Lung (tissue), 17 donors: ENCODE measurements at places on chromosomes 13 and 19.
A peak's percentile ranks its signal among the peaks of the same experiment; 100 is the strongest.

GRCh38 chr13:112616586-112617362 is 28.8 kb upstream of the TUBGCP3 start:
- peak; percentile 29 for DNase-seq

- peak; percentile 91 for DNase-seq
Observed at GRCh38 chr19:54464630-54465425, 1.2 kb upstream of the LENG9 start.

DNA sequence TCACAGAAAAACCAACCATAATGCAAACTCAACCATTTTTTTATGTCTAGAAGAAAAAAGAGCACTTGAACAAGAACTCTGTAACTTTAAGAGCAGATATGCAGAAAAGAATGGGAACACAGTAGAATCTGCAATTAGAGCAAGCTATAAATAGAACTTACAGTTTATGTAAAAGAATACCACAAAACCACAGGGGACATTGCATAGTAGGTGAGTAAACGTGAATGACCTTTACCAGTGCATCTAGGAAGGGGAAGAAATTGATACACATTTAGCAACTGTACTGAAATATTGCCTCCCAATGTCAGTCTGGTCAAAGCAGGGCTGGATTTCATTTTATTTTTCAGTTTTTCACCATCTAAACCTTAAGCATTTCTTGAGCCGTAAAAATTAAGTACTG is 242.2 kb upstream of the EDNRB start:
- DNase-seq: no peak

- DNase-seq: no peak
Observed at GRCh38 chr19:3813473-3814392, 27.6 kb upstream of the MATK start.

- DNase-seq: no peak
Observed at GRCh38 chr13:44302233-44302632, 71.4 kb upstream of the SERP2 start.

- no peak for DNase-seq
Observed at GRCh38 chr19:29715701-29716581, 880 bp upstream of the C19orf12 start.

DNA sequence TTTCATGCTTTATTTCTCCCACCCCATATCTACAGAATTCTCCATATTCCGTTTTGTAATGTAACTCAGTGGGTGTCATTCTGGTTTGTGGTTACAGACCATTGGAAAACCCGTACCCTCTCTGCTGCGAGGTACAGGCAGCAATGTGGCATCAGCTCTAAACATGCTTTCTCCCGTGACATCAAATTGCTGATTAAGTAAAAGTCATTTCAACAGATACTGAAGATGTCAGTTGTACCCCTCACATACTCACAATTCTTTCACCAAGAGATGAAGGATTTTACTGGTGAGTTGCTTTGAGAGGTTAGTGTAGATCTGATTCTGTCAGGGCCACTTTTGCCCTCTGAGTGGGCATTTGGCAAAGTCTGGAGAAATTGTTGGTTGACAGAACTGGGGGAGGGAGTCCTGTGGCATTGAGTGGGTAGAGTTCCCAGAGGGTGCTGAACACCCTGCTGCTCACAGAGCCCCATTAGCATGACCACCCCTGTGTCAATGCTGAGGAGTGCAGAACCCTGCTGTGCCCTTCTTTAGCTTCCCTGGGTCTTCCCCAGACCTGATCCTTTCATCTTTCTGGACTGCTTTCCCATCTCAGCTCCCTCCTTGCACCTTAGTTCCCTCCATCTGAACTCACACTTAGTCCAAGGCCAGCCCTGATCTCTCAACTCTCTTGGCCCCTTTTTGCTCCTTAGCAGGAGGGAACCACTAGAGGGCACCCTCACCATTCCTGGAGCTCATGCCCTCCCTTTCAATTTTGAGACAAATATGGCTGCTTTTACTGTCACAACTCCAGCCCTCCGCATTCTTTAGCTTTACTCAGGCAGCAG is 39.9 kb upstream of the CEACAM8 start:
- peak; percentile 14 for DNase-seq

DNA sequence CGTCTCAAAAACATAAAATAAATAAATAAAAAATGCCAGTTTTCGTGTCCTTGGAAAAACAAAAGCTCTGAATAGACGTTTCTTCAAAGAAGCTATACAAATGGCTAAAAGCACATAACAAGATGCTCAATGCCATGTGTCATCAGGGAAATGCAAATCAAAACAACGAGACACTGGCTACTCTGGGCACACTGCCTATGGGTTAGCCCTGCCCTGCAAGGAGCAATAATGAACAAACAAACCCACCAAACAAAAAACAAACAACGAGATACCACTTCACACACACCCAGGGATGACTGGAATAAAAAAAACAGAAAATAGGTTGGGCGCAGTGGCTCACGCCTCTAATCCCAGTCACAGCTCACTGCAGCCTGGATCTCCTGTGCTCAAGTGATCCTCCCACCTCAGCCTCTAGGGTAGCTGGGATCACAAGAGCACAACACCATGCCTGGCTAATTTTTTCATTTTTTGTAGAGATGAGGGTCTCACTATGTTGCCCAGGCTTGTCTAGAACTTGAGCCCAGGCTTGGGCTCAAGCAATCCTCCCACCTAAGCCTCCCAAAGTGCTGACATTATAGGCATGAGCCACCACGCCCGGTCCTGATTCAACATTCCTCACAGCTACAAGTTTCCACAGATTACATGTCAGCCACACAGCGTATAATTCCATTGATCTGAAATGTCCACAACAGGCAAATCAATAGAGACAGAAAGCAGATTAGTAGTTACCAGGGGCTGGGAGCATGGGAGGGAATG is 15.5 kb upstream of the ISYNA1 start:
- no peak for DNase-seq

DNA sequence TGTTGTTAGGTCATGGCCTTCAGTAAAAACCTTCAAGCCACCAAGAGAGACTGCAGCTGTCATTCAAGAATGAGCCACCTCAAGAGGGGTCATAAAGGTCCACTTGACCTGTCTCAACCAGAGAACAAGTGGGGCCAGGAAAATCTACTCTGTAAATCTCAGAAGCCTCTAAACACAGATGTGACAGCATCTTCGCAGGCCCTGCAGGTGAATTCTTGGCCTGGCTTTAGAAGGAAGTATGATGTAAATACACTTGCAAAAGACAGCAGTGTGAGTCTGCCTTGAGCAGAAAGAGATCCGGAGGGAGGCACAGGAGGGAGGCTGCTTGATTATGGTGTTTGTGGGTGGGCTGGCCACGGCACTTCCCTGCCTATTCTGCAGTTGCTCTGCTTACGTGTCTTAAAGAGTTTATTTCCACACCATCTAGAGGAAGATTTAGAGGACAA is 1082.9 kb downstream of the UQCRFS1 start:
- no peak for DNase-seq

DNA sequence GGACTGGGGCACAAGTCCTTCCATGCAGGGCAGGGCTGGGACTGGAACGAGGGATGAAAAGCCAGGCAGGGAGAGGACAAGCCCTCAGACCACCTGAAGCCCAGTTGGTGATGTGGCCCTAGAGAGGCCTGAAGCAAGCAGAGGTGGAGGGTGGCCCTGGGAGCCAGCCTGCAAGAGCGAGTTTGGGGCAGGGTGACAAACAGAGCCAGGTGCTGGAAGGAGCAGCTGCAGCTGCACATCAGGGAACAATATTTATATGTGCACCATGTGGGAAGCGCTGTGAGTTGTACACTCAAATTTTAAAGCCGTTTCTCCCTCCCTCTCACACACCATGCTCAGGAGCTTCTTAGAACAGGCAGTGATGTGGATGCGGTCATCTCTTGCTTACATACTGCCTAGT is 67.8 kb downstream of the FGF9 start:
- DNase-seq: no peak

DNA sequence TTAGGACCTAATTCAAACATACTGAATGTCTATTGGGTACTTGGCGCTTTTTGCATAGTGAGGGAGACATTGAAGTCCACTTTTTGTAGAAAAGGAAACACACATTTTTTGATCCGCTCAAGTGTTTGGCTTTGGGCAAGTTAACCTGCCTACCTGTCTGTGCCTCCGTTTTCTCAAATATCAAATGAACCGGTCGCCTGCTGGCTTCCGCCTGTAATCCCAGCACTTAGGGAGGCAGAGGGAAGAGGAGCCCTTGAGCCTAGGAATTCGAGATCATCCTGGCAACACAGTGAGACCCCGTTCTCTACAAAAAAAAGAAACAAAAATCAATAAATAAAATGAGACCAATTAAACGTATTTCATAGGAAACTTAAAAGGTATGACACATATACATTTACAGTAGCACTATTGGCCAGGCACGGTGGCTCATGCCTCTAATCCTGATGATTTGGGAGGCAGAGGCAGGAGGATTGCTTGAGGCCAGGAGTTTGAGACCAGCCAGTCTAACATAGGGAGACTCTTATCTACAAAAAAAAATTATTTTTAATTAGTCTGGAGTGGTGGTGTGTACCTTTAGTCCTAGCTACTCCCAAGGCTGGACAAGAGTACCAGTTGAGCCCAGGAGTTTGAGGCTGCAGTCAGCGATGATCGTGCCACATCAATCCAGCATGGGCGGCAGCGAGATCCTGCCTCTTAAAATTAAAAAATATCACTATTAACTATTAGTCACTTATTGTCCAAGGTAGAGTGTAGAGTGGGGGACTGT is 1.3 kb downstream of the RAD23A start:
- DNase-seq: no peak

GRCh38 chr19:341386-342127 is 3.0 kb downstream of the MIER2 start:
- DNase-seq: no peak

DNA sequence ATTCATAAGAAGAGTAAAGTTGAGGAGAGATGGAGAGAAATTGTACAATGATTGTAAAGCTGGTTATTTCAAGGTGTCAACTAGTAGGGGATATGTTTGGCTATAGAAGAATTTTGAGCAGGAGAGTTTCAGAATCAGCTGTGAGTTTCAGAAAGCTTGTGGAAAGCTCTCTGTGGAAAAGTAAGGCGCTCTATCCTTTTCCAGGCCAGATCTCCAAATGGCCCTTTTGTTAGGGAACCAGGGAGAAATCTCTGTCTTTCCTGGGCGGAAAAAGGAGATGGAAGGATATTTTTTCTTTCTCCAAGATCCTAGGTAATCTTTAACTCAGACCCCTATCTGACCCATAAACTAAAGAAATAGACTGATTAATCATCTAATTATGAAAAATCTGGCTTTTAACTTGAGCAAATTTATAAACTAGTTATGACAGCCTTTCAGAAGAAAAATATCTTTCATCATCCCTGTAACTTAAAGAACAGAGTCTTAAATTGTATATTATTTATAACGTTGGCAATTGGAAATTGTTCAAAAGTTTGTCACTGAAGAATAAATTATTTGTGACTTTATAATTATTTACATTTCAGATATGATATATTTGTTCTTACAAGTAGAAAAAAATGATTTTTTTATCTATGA is 34.5 kb downstream of the SPRY2 start:
- DNase-seq: no peak

- no peak for DNase-seq
Observed at GRCh38 chr13:36536546-36536945, 104.3 kb downstream of the CCNA1 start.

DNA sequence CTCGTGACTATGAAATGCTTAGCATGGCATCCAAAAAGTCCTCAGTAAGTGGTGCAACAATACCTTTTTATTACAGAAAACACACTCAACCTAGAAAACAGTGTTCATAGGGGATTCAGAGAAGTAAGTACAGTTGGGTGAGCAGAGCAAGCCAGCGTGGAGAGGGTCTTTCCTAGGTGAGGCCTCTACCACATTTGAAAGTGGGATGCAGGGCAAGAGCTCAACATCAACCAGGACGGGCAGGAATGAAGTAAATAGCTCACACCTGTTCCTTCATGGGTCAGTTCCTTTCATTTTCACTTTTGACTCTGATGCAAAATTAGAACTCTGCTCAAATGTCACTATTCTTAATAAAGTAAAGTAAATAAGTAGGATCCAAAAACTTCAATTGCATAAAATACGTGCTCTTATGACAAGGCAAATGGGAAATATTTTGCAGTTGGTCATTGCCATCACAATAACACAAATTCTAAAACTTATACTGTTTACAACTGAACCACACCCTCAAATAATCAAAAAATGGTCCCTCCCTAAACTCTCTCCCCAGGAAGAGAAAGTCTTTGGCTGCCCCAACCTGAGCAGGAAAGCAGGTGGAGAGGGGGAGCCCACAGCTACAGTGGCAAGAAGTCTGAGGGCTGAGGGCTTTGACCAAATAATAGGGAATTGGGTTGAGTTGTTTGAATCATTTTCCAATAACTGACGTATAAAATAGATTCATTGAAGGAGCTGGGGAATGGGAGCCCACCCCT is 20.2 kb downstream of the CHAMP1 start:
- DNase-seq: no peak

DNA sequence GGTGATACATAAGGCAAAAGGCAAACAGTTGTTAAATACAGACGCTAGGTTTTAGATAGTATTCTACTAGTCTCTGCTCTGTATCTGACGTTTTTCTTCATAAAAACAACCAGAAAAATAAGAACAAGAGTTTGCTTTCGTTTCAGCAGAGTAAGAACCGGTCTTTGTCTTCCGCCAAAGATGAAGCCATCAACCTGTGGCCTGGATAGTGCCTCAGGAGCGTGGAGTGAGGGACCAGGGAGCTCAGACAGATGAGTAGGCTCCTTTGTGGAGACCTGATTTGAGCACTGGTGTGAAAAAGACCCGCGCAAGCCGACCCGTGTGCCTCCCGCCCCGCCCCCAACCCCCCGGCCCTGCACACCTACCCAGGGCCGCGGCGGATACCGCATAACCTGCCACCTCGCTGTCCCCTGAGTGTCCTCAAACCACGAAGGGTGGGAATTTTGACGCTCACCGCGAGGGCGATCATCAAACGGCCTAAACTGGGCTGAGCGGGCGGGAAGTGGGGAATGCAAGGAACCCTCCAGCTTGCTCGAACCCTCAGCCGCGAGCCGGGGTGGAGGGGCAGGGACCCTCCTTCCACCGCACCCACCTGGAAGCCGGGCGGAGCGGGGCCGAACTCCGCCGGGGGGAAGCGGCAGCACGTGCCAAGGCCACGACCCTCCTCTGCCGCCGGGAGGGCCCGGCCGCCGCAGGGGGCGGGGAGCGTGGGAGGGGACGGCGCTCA is 866 bp upstream of the LMO7 start:
- DNase-seq: no peak

- no peak for DNase-seq
Observed at GRCh38 chr13:99446242-99446641, 55.0 kb upstream of the TM9SF2 start.

GRCh38 chr19:27974082-27974513 is 1238.9 kb downstream of the UQCRFS1 start:
- DNase-seq: peak; percentile 33

- DNase-seq: no peak
Observed at GRCh38 chr13:68428292-68428691, 1198.2 kb upstream of the PCDH9 start.
